AG08395 (cell line): ENCODE measurements at places on chromosomes 16 and 17.

DNA sequence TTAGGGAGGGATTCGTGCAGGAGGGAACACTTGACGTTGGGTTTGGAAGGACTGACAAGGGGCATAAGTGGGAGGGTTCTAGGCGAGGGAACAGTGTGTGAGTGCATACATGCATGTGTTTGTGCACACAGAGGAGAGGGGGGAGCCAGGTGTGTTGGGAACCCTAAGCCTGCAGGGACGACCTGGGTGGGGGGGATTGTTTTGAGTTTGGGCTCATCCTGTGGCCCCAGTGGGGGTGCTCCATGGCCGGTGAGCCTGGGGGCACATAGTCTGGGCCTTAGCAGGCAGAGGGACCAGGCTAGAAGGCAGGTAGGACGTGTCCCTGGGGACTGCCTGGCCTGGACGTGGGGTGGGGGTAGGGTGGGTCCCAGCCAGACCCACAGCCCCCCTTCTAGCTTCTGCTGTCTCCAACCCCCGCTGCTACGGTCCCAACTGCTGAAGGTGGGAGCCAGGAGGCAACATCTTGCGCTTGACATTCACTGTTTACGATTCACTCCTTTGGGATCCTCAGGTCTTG, 11.9 kb upstream of the RASD1 start:
- DNase-seq: no peak

- DNase-seq: no peak
Observed at GRCh38 chr16:26169473-26169872, 477.7 kb downstream of the HS3ST4 start.

DNA sequence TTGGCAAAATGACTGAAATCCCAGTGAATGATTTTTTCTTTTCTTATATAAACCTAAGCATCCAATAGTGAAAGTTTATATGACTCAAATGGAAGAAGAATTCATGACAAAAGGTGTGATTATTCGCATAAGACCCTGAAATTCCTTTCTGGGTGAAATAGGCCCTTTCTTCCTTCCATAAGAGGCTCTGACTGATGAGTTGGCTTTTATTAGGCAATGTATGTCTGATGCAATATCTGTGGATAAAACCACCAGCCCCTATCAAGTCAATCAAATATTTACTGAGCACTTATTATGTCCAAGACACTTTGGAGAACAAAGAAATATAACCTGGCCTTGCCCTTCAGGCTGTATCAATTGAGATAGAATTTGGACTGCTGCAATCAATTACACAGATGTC, 316.6 kb downstream of the CDH13 start:
- DNase-seq: no peak

DNA sequence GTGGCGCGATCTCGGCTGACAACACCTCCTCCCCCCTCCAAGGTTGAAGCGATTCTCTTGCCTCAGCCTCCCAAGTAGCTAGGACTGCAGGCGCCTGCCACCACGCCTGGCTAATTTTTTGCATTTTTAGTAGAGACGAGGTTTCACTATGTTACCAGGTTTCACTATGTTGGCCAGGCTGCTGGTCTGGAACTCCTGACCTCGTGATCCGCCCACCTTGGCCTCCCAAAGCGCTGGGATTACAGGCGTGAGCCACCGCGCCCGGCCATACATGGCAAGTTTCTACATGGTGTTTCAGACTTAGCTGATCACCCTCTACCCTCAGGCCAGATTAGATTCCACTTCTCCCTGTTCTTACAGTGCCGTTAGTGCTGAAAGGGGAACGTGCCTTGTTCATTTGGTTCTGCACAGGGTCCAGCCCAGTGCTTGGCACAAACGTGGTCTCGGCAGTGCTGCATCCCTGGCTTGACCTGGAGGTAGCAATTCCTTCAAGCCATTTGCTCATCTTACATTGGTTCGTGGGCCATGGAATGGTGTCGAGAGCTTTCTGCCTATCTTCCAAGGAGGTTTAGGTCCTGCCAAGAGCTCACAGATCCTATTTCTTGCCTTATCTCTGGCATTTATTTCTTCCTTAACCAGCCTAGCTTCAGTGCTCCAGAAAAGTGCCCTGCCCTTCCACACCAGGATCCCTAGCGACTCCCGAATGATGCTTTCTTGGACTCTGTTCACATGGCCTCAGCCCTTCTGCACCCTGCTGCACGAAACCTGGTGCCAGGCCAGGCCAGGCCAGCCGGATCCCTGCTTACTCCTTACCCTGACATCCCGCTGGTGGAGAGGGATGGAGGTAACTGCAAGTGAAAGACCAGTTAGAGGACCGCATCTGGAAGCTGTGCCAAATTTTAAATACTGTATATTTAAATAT, 14.8 kb upstream of the AURKB start:
- DNase-seq: no peak

GRCh38 chr16:17852977-17853702, 382.4 kb upstream of the XYLT1 start:
- DNase-seq: no peak

GRCh38 chr16:75175074-75175473, 26.8 kb downstream of the ZFP1 start:
- no peak for DNase-seq

DNA sequence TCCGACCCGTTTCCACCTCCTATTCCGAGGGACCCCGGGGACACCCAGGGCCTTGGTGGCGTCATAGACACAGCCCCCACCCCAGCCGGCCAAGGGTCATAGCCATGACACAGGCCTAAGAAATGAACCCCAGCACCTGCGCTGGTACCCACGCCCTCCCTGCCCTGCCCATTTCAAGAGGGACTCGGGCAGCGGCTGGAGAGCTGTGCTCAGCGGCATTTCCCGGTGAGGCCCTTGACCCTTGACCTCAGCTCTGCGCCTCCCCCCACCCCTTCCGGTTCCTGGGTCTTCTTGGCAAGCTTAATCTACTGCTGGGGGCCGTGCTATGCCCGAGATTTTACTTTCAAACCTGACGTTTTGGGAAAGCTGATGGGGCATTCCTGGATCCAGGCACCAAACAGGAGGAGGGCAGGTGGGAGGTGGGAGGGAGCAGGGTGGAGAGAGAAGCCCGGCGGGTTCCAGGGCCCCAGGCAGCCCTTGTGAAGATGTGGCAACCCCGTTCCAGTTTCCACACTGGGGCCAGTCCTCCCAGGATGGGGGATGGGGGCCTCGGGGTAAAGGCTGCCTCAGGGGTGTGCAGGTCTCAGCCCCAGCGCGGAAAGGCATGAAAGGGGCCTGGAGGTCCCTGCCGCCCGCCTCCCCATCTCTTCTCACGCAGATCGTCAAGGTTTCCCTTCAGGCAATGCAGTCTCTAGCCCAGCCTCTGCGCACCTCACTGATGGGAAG, at the start of gene SLC22A31:
TSS of gene SLC22A31 (minus strand) at position 414 of the 726 bp plus-strand sequence. CDS start at position 378, 36 bp downstream.
- no peak for DNase-seq
